Foreskin fibroblast (primary cell): ENCODE measurements at places on chromosomes 11 and 22.

- DNase-seq = no peak
Observed at GRCh38 chr11:121134741-121135312, 33.8 kb downstream of the TECTA start.

- no peak for DNase-seq
Observed at GRCh38 chr22:35799150-35799549, 81.5 kb downstream of the APOL5 start.

- DNase-seq = no peak
Observed at GRCh38 chr11:126956635-126957034, 43.9 kb downstream of the KIRREL3 start.

DNA sequence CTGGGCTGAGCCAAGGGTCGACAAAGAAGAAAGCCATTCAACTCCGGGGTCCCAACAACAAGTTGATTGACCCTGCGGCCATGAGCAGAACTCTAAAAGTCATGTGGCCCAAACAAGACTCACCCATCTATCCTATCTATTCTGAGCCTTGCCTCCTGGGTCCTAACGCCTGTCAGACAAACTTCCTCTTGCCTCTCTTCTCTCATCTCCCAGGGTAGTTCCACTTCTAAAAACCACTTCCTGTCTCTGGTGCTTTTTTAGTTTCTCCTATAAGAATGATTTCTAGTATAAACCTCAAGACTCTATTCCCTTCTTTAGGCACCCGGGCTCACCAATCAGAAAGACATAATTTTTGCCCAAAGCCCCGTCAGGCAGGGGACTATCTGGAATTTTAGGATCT is 530.2 kb downstream of the DLG2 start:
- no peak for DNase-seq

GRCh38 chr22:22070371-22070824 is 87.8 kb upstream of the TOP3B start:
- no peak for DNase-seq
